ENCODE measurements at places on chromosomes 3 and 15.

GRCh38 chr15:61736790-61737189 lies 323.5 kb downstream of the VPS13C start:
- DNase-seq: no peak

DNA sequence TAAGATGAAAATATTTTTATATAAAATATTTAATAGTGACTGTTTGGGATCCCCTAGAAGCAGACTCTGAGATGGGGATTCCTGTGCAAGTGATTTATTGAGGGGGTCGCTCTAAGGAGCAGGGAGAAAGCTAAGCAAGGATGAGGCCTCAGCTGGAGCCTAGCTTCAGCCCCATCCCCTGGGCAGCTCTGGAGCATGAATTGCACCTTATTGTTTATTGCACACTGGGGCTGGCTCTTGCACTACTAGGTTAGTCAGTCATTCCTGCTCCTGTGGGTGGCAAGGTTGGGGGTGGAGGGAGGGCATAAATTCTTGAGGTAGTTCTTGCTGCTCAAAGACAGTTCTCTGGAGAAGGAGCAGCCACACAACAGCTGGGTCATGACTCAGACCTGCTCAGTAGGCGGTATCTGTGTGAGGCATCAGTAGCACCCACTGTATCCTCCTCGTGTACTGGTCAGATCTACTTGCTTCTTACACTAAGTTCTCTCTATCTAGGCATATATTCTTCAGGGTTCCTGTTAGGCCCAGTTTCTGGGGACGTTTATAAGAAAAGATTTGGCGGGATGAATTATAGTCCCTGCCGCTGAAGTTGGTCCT lies 27.2 kb upstream of the TNFSF10 start:
- no peak for DNase-seq

DNA sequence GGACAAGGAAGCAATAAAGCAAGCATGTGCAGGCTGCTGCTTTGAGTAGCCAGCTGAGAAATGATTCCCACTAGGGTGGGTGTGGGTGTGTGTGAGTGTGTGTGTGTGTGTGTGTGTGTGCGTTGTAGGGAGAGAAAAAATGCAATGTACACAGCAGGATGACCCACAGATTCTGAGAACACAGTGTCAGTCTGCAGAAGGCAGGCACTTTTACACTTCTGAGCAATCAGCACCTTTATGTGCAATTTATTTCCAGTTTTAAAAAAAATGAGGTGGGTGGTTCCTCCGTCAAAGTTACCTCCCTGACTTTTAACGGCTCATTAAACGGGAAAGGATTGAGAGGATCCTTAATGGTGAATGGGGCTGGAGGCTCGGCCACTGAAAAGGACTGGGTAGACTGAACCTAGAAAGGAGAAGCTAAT lies 38.5 kb upstream of the LIPC start:
- peak; percentile 48 for DNase-seq

GRCh38 chr15:68697711-68698690 lies 119.2 kb downstream of the CORO2B start:
- no peak for DNase-seq

- no peak for DNase-seq
These were observed 584.3 kb downstream of the NSUN3 start for GRCh38 chr3:94647131-94647530.

GRCh38 chr3:169138849-169139420 lies 524.6 kb downstream of the MECOM start:
- no peak for DNase-seq

- no peak for DNase-seq
These were observed 53.8 kb downstream of the CACNA2D3 start for GRCh38 chr3:54176106-54176505.

DNA sequence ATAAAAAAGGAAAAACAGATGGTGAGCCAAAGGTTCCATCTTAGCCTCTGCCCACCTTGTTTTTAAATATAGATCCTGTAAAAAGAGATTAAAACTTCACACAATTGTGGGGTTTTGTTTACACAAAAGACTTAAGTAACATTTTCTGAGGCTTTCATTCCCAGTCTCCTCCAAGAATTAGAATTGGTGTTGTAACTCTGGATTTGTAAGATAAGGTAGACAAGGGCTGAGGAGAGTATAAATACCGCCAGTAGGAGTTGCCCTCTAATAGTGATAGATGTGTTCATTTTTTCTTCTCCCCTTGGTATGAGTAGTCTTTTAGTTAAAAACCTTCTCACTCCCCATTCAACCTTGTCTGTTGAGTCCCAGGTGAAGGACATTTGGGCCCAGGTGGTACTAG lies 8.5 kb downstream of the MINDY2 start:
- DNase-seq: no peak

DNA sequence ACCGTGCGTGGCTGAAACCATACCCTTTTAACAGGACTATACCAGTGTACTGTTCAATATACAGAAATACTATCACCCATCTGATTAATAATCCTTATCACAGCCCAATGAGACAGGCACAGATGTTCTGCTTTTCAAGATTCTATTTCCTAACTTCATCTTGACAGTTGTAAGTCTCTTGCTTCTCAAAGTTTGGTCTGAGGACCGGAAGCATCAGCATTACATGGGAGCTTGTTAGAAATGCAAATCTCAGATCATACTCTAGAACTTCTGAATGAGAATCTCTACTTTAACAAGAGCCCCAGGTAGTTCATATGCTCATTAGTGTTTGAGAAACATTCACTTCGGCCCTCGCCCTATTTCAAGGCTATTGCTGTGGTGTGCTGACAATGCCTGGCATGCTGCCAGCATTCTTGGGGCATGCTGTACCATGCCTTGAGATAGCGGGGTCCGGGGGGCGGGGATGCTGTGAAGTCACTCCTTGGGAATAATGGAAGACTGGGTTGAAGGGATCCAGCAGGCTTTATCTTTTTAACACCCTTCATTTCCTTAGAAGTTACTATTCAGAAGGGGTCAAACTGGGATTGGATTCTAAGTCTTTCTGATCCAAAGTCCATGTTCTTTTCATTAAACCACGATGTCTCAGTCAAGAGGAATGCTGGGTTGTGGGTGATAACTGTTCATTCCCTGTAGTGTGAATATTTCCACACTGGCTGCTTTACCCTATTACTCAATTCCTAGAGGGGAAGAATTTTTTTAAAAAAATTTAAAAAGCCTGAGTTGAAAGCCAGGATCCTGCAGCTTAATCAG lies 194.7 kb downstream of the LPP start:
- peak; percentile 12 for DNase-seq

DNA sequence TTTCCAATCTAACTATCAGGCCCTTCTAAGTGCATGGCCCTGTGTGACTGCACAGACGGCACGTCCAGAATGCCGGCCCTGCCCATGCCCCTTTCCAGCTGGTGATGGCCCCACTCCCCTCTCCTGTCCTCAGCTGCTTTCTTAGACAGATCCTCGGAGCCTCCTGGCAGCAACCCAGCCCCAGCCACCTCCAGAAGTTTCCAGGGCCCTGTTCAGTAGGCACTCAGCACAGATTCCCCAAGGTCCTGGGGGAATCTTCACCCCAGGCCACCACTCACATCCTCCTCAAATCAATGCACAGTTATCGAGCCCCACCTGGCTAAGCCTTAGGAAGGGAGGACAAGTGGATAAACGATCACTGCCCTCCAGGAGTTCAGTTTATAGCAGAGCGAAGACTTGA lies 1.4 kb upstream of the CRABP1 start:
- peak; percentile 84 for DNase-seq

- no peak for DNase-seq
These were observed 90.0 kb upstream of the BNIP2 start for GRCh38 chr15:59779110-59779509.

GRCh38 chr3:10810376-10810775 lies 5.7 kb upstream of the SLC6A11 start:
- no peak for DNase-seq

DNA sequence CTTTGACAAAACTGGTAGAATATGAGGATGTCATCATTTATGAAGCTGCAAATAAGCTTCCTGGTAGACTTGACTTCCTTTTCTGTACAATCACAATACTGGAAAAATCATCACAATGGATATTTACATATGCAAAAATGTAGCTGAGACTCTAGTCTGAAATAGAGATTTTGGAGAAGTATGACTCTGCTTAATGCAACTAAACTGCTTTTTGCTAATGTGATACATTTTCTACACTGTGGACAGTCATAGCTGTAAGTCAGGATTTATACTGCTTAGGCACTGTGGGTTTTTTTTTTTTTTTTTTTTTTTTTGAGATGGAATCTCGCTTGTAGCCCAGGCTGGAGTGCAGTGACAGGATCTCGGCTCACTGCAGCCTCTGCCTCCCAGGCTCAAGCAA lies 34.5 kb upstream of the ST3GAL6 start:
- DNase-seq: no peak

GRCh38 chr3:130539005-130539404 lies 22.0 kb downstream of the COL6A6 start:
- DNase-seq: peak; percentile 48

- DNase-seq: no peak
These were observed 233.5 kb downstream of the MYRIP start for GRCh38 chr3:40042752-40043443.

- no peak for DNase-seq
These were observed 10.3 kb upstream of the STAB1 start for GRCh38 chr3:52484680-52485461.

DNA sequence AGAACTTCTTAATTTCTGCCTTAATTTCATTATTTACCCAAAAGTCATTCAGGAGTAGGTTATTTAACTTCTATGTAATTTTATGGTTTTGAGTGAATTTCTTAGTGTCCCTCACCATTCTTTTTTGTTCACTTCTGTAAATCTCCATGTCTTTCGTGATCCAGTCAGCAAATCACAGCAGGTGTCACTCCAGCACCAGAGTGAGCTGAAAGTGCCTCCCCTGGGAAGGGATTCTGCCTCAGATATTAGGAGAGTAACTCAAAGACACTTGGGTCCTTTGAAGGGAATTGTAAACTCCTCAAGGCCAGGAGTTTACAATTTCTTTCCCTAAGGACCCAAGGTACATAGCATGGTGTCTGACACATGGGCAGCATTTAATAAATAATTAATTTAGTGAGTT lies 207.6 kb upstream of the AZI2 start:
- DNase-seq: no peak

GRCh38 chr3:65352951-65353350 lies 665.2 kb upstream of the ADAMTS9 start:
- DNase-seq: no peak

DNA sequence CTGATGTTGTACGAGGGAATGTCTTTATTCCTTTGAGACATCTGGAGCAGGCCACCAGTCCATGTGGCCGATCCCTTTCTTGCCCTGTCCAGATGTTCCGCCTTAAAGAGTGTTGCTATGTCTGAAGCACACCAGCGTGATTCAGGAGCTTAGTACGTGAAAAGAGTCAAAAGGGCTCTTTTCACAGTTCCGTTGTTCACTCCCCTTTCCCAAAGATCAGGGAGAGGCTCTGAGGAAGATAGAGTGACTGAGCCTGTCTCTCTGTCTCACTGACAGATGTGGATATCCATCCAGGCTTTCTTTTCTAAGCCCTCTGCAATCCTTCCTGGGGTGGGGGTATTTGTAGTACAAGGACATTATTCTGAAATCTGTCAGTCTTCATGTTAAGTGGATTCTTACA lies 262.5 kb upstream of the LRTM1 start:
- DNase-seq: no peak

GRCh38 chr3:177713928-177714900 lies 516.9 kb upstream of the TBL1XR1 start:
- DNase-seq: no peak

DNA sequence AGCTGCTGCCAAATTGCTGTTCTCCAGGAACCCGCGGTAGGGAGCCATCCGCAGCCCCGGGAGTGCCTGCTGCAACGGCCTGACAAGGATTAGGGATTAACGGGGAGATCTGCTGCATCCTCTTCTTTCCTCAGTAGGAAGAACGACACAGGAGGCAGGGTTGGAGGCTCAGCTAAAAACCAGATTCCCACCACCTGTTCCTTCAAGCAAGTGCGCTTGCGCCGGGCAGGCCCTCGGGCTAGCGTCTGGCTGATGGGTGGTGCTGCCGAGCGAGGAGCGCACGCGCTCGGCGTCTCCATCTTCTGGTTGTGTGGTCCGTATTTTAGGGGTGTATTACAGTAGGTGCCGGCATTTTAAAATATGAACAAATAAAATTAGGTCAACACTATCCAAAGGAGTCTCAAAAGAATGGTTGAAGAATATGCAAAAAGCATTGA lies 25.4 kb upstream of the SLC25A26 start:
- peak; percentile 72 for DNase-seq

DNA sequence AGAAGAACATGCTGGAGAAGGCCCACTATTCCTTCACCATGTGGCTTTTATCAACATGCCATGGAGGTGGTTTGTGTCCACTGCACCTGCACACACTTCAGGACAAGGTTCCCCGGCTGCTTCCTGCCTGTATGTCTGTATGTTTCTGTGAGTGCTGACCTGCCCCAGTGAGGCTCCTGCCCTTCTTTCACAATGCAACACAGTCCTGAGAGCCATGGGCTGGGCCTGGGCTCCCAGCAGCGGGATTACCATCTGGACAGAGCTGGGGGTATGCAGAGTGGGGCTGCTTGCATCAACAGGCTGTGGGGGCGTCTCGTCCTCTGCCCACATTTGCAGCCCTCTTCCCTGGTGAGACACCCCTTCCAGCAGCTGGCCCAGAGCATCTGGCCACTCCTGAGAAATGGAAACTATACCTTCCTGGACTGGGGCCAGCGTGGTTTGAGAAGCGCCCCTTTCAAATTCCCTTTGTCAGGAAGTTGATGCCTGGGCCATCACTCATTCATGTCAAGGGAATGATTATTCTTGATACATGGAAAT lies 29.3 kb upstream of the C15orf39 start:
- no peak for DNase-seq

DNA sequence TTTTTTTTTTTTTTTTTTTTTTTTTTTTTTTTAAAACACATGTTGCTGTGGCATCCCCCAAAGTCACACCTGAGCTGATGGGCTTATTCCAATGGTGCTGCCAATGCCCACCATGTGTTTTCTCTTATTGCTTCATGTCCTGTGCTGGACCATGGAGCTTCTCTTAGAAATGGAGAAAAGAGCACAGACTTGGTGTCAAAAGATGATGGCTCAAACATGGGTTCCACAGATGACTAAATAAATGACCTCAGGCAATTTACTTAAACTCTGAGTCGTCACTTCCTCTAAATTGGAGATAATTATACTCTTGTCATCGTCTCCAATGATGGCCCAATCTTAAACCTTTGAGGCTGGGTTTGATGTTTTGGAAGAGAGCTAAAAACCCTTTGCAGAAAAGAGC lies 28.1 kb downstream of the CHST2 start:
- DNase-seq: no peak

DNA sequence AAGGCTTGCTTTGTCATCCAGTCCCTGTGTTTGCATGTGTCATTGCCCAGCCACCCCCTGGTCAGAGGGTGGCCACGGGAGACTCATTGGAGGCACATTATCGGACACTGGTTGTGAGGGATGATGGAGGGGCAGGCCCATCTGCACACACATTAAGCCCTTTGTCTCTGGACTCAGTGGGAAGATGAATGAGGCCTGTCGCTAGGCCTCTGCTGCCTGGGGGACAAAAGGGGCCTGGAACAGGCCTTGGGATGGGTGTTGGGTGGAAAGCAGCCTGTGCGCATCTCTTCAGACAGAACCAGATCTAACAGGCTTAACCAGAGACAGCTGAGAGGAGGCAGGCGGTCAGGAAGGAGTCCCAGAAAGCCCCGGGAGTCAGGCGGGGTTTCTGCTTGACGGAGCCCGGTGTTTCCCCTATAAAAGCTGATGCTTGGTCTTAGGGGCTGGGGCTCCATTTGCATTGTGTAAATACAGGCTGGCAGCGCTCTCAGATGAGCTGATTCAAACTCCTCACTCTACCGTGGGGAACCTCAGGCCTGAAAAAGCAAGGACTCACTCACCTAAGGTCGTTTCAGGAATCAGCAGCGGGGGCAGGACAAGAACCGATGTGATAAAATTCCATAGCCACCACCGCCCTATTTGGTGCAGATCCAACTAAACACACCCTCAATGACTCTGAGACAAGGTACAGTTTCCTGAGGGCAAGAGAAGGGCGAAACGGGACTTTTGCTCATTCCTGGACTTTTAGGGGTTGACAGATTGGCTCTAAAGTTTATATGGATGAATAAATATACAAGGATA lies 17.1 kb upstream of the SKIC8 start:
- no peak for DNase-seq

Measured in thyroid gland (tissue), 4 donors.